GM06990 (cell line): ENCODE measurements at places on chromosomes 7 and 10.
A peak's percentile ranks its signal among the peaks of the same experiment; 100 is the strongest.

DNA sequence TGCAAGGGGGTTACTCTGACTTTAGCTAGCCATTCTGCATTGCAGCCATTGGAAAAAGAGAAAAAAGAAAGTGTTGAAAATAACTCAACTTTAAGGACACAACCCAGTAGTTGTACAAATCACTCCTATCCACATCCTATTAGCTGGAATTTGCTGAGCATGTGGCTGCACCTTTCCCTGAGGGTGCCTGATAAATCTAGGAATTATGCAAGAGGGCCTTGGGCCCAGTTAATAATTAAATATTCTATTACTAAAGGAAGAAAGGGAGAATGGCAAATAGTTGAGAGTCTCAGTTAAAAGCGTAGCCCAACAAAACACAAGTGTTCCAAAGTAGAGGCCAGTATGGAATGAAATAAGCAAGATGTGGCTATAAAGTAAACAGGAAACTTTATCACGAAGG, 200.9 kb upstream of the CNTNAP2 start:
- no peak for DNase-seq

- DNase-seq, result no peak
These were observed 181.4 kb upstream of the TNS3 start for GRCh38 chr7:47763063-47763974.

DNA sequence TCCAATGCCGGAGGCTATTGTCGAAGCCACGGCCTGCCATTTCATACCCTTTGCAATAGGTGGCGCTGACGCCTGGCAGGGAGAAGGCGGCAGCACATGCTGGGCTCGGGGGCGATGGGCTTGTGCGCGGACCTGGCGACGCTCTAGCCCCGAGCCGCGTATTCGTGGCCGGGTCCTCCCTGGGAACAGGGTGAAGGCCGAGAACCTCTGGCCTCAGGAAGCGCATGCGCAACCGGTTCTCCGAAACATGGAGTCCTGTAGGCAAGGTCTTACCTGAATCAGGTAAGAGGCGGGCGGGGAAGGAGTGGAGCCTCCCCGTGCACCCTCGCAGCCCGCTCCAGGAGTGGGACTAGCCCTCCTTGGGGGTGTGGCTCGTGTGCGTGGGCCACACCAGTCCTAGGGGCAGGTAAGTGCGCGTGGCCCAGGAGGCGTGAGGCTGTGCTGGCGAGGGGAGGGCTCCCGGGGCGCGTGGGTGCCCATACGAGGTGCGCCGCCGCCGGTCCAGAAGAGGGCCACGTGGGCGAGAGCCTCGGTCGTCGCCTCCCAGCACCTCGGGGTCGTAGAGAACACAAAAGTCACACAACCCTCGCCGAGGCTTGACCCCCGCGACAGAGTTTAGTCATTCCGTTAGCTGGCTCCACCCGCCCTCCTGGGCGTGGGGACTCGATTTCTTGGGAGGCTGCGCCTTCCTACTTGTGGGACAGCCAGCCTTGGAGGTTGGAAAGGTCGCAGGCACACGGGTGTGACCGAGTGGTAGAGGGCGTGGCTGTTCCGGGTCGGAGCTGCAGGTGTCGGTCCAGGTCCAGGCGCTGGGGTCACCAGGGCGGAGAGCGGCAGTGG, 5.6 kb upstream of the MEST start:
- peak; percentile 60 for DNase-seq

GRCh38 chr7:157586426-157586955, 249.7 kb downstream of the DNAJB6 start:
- DNase-seq, result no peak

- no peak for DNase-seq
These were observed 1510.5 kb upstream of the LRRTM3 start for GRCh38 chr10:65415318-65415717.

DNA sequence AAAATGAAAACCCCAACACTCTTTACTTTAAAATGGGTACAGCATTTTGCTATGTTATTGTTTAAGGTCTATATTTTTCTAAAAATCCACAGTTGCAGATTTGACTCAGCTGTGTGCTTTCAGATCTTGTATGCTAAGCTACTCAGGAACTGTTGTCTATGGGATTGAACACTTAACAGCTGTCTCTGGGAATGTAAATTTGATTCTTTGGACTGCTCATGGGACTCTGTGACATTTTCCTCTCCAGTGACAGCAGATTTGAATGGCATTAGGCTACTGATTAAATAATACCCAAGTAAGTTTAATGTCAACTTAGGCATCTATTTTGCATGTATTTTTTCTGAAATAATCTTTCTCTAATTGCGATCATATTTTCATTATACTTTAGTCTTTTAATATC, 1.7 kb upstream of the CD36 start:
- no peak for DNase-seq

DNA sequence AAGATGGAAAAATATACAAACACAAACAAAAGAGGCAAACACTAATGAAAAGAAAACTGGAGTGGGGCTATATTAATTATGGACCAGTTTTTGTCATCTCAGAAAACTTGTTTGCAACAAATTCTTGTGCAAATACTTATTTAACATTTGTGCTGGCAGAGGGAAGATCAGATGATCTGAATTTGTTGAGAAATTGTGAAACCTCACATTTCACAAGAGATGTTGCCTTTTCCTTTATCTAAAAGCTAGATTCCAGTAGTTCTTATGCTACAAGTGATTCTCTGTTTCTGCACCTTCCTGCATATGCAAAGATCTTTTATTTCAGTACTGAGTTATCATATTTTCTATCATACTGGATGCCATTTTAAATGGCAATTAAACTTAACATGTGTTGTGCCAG, 320.7 kb downstream of the SUGCT start:
- no peak for DNase-seq

DNA sequence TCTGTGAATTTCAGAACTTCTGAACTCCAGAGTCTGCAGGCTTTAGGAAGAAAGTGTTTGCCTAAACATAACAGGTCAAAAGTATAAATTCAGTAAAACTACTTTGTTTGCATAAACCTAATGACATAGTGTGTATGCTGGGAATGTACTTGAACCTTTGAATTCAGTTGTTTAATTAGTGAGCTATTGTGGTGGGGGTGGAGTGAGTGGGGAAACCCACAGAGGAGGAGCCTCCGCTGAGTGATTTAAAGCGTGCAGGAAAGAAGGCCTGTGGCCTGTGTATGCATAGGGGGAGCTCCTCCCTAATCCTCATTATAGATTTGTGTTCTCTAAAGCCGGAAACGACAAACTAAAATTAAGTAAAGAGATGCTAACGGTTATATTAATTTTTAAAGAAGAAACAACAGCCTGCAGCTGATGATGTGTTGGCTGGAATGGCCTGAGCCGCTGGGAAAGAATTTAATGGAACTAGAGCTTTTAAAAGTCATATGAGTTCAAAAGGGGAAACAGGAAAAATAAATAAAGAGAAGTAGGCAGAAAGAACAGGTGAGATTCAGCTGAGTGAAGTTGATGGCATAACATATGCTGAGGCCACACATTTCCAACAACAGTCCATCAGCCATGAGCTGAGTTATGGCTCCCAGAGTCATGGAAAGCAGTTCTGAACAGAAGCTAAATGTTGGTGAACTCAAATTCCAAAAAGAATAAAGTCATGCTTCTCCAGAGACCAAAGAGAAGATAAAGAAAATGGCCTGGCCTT, 595.0 kb downstream of the GRM8 start:
- peak; percentile 40 for DNase-seq

DNA sequence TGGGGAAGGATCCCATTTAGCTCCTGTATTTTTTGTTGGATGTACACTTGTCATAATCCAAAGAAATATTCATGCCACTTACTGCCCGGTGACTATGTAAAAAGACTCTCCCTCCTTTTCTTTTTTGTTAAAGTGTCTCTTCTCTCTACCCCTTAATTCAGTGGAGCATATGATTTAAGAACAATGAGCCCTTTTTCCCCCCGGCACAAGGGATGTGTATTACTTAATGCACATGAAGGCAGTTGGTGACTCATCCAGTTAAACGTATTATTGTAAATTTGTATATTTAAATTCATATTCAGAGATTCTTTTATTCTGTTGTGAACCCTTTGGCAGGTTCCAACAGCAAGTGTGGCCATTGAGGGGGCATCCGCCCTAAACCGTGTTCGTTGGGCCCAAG, 241.9 kb downstream of the SLC25A13 start:
- no peak for DNase-seq

GRCh38 chr10:67072654-67073053, 146.8 kb downstream of the LRRTM3 start:
- DNase-seq, result no peak

DNA sequence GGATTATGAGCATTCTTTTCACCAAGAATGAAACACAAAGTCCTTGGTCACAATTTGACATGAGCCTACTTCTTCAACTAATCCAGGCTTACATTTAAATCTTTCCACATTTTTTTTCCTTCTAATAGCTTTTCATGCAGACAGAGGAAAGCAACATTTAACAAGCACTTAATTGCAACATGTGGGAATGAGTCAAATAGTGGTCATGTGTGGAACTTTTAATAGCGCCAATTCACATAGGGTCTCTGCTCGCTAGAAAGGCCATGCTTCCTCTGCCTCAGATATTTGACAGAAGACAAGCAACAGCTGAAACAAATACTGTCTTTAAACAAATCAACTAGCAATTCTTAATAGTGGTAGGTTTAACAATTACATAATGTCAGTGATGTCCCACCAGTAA, 285.9 kb upstream of the ETV1 start:
- no peak for DNase-seq

GRCh38 chr7:139422126-139422525, 61.3 kb downstream of the KLRG2 start:
- no peak for DNase-seq

DNA sequence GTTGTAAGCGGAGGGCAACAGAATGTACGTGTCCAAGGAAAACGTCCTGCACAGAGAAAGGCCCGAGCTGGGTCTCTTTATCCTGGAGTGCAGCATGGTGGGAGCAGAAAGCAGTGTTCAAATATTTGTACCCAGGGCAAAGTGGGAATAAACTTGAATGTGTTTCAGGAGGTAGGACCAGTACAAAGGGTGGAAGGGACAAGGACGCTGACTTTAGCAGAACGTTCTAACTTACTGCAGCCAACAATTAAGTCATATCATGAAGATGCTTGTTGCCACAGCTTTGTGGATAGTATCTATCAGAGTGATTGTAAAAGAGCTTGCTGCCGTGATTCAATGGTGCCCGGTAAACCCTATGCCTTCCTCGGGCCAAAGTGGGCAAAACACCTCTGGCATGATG, 30.5 kb upstream of the ZC3HAV1L start:
- DNase-seq, result no peak

DNA sequence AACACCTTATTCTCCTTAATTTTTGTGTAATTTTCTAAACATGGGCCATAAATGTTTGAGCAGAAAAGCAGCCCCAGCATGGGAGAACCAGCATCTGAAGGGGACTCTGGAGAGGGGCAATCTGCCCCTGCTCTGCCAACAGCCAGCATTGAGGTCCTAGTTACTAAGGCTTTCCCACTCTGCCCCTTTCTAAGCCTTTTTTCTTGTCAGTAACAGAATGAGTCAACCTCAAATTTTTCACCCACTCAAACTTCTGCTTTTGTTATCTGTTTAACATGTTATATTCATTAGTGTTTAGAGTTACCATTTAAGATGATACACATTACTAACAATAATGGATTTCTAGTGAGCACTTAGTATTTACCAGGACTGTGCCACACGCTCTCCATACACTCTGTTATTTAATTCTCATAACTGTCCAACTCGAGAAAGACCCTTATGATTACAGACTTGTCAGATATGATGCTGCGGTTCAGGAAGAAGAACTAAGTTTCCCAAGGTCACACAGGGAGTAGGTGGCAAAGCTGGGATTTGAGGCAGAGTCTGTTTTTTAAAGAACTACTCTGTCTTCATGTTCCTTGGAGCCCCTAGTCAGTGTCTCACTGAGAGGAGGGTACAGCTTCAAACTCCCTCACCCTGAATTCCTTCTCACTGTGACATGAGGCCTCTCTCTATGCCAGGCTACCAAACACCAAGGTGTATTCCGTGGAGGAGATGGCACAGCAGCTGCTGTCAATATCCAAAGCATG, 19.9 kb upstream of the GPAM start:
- DNase-seq, result peak; percentile 41

DNA sequence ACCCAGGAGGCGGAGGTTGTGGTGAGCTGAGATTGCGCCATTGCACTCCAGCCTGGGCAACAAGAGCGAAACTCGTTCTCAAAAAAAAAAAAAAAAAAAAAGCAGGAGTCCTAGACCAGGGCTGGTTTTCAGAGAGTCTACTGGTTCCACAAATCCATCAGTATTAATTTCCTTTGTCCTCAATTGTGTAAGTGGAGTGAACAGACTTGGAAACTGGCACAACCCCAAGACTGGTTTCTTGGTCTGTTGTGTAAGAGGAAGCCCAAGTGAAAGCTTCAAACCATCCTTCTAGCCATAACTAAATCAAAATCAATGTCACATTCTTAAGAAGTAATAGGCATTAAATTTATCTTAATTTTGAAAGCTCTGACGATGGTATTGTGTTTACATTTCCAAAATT, 213.6 kb downstream of the DGKI start:
- no peak for DNase-seq

DNA sequence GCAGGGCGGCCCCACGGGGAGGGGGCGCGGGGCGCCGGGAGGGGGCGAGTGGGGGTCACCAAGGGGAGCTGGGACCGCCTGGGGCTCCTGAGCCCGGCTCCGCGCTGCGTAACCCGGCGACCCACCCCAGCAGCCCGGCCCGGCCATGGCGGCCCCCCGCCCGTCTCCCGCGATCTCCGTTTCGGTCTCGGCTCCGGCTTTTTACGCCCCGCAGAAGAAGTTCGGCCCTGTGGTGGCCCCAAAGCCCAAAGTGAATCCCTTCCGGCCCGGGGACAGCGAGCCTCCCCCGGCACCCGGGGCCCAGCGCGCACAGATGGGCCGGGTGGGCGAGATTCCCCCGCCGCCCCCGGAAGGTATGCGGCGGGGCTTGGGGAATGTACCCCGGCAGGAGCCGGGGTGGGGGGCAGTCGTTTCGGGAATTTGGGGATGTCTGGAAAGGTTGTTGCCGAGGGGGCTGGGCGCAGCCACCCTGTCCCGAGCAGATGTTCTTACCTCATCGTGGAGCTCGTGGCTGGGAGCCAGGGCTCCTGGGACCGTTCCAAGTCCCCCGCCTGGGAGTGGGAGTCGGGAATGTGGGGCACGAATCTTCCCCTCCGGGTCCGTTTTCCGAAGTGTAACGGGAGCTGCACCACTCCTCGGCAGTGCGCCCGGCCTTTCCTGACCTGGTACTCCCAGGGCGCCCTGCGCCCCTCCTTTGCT, 431 bp downstream of the ZYX start:
- DNase-seq, result no peak

- DNase-seq, result peak; percentile 37
These were observed 290.3 kb downstream of the TNS3 start for GRCh38 chr7:47291461-47292081.

- DNase-seq, result no peak
These were observed 14.6 kb downstream of the GATA3 start for GRCh38 chr10:8069108-8069507.
